Activated T-helper 1 cell treated with anti-CD3 and anti-CD28 coated beads, Interleukin-2, amount 50 U/mL, for 16 hours (primary cell): ENCODE measurements at places on chromosomes 11 and 22.

GRCh38 chr11:12800032-12800671 is 125.9 kb downstream of the TEAD1 start:
- no peak for DNase-seq

GRCh38 chr11:2550606-2550970 is 105.8 kb downstream of the KCNQ1 start:
- DNase-seq = no peak

- DNase-seq = no peak
Observed at GRCh38 chr11:27545946-27546345, 39.4 kb upstream of the LIN7C start.

- DNase-seq = no peak
Observed at GRCh38 chr11:74684661-74685060, 46.6 kb downstream of the CHRDL2 start.

DNA sequence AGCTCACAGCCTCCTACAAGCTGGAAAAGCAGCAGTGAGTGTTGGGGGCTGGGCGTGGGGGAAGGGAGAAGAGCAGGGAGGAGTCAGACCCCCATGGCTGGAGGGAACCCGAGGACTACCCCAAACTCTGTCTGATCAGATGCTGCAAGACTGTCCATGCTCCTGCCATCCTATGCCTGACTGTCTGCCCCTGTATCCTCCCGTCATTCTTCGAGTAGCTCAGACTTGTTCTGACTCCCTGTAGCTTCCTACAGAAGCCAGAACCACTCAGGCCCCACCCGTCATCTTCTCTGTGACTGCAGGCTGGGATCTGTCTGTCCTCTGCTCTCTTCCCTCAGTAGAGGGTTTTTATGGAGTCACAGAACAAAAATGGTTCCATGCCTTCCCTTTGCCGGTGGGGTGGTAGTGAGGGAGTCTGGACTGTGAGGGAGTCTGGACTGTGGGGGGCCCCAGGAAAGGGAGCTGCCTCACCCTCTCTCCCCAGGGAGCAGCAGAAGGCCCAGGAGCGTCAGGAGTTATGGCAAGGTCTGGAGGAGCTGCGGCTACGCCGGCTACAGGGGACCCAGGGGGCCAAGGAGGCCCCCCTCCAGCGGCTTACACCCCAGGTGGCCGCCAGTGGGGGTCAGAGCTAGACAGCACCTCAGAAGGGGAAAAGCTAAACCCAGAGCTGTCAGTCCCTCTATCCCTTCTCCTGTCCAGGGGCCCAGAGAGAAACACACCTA is 2.3 kb downstream of the GPHA2 start:
- no peak for DNase-seq

DNA sequence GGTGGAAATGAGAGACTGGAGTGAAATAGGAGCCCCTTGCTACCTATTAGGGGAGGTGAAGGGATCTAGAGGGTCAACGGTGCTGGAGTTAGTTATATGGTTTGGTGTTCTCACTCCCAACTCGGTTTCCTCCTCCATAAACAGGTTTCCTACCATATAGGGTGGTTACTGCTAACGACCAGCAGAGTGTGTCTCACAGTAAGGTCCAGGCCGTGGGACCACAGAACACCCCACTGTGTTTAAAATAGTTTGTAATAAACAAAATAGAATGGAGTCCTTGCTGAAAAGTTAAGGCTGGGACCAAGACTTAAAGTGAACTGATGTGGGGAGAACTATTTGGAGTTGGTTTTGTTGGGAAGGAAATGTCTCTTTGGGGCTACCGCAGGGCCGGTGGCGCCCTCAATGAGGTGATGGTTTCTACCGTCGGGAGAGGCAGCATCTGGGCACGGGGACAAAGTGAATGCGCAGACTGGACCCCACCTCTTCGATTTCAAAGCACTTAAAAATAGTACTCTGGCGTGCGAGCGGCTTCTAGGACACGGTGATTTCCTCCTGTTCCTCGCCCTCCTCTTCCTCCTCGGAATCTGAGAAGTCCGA is 4.5 kb downstream of the DBX1 start:
- DNase-seq = no peak

GRCh38 chr22:41957941-41958556 is 6.1 kb downstream of the SMIM45 start:
- no peak for DNase-seq

DNA sequence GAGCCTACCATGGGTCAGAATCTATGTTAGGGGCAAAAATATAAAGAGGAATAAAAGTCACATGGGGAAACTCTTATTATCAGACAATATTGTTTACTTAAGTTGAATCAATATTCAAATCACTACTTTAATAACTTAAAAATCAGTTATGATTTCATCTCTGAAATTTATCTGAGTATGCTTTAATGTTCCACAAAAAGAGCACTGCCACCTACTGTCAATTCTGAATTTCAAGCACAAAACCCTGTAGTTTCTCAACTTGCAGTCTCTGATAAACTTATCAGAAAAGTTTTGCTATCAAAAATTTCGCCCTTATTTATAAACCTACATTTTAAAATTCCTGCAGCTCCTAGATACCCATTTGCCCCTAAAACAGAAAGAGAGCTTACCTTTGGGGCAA is 47.3 kb downstream of the RDX start:
- no peak for DNase-seq

DNA sequence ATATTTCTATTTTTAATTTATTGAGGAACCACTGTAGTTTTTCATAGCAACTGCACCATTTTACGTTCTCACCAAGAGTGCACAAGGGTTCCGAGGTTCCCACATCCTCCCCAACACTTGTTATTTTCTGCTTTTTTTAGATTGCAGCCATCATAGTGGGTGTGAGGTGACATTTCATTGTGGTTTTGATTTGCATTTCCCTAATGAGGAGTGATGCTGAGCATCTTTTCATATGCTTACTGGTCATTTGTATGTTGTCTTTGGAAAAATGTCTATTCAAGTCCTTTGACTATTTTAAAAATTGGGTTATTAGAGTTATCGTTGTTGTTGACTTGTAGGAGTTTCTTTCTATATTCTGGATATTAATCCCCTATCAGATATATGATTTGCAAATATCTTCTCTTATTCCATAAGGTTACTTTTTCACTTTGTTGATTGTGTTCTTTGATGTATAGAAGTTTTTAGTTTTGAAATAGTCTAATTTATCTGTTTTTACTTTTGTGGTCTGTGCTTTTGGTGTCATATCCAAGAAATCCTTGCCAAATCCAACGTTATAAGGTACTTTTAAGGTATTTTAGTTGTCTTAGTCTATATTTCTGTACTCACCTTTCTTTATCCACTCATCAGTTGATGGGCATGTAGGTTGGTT is 9.0 kb downstream of the NEAT1 start:
- no peak for DNase-seq
